NCI-H460 (cell line): ENCODE measurements at places on chromosomes 1 and 21.

DNA sequence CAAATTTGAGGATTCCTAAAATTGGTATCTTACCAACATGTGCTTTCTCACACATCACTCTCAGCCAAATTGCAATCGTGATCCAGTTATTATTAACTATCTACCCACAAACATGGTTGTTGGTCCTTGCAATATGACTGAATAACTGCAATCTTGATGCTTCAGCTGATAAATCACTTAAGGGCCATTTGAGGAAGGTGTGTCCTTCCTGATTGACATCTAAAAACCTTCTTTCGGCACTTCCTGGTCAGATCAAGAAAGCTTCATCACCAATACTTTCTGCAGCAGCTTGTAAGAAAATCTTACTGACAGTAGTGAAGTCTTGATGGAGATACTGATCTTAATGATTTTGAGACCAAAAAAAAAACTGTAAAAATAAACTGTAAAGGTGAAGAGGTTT lies 48.5 kb upstream of the KCTD3 start:
- DNase-seq, result no peak

- no peak for DNase-seq
These were observed 5.9 kb downstream of the SSBP3 start for GRCh38 chr1:54400329-54400728.

GRCh38 chr1:209455145-209455544 lies 128.4 kb upstream of the CAMK1G start:
- no peak for DNase-seq

- no peak for DNase-seq
These were observed 608.2 kb upstream of the ADGRL4 start for GRCh38 chr1:79614762-79615161.
